ENCODE measurements at places on chromosomes 16 and 17.

- DNase-seq: no peak
These were observed 146.4 kb upstream of the CHMP6 start for GRCh38 chr17:80845069-80845862.

DNA sequence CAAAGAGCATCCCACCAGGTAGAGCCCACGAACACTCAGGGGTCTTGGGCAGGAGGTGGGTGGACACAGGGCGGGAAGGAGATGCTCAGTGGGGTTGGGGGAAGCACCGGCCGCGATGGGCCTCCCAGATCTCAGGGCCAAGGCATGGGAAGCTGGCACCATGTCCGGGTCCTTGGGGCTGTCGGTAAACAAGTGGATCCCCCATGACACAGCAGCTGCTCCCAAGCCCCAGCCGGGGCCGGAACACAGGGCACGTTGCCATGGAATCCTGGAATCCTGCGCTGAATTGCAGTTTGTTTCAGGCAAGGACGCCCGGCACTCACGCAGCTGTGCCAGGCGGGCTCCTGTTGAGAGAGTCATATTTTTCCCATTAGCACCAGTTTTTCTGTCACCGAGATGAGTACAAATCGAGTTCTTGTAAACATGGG, 23.0 kb upstream of the CHMP6 start:
- DNase-seq: no peak

DNA sequence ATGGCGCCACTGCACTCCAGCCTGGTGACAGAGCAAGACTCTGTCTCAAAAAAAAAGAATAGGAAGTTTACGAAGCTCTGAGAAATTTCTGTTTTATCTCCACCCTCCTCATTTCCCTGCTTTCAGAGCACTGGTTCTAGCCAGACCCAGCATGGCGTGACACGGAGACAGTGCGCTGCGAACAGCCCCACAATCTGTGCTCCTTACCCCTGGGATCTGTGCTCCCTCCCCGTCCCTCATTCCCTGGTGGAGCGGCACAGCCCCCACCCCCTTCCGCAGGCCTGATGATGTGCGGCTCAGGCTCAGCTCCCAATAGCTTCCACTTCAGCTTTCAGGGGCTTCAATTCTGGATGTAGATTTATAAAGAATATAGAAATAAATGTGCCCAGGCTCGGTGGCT, 56.1 kb upstream of the ENDOV start:
- no peak for DNase-seq

- DNase-seq: no peak
These were observed 13.3 kb downstream of the COTL1 start for GRCh38 chr16:84604477-84605013.

DNA sequence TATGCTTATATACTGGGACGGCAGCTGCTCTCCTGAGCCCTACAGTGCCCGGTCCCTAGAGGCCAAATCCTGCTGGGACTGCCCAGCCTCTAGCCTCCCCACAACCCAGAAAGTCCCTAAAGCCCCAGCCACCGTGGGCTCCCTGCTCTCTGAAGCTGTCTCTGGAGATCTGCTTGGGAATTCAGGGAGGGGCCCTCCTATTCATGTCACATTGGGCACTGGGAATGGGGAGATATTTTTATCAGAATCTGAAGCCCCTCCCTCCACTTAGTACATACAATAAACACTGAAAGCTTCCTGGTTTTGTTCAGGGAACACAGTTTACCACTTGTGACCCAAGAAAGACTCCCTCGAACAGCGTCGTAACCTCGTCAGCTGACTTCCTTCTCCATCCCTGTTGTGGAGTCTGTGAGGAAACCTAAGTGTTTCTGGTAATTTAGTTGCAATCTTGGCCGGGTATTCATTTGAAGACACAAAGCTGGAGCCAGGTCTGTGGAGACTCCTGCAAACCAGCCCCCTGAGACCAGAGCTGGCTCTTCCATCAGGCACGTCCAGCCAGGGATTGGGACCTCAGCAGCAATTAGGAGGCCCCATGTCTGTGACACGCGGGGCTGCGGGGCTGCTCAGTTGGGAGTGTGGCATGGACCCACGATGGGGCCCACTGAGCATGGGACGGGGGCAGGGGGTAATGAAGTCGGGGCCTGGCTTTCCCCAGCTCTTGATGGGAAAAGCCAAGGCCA, 38.5 kb downstream of the PGS1 start:
- DNase-seq: no peak

DNA sequence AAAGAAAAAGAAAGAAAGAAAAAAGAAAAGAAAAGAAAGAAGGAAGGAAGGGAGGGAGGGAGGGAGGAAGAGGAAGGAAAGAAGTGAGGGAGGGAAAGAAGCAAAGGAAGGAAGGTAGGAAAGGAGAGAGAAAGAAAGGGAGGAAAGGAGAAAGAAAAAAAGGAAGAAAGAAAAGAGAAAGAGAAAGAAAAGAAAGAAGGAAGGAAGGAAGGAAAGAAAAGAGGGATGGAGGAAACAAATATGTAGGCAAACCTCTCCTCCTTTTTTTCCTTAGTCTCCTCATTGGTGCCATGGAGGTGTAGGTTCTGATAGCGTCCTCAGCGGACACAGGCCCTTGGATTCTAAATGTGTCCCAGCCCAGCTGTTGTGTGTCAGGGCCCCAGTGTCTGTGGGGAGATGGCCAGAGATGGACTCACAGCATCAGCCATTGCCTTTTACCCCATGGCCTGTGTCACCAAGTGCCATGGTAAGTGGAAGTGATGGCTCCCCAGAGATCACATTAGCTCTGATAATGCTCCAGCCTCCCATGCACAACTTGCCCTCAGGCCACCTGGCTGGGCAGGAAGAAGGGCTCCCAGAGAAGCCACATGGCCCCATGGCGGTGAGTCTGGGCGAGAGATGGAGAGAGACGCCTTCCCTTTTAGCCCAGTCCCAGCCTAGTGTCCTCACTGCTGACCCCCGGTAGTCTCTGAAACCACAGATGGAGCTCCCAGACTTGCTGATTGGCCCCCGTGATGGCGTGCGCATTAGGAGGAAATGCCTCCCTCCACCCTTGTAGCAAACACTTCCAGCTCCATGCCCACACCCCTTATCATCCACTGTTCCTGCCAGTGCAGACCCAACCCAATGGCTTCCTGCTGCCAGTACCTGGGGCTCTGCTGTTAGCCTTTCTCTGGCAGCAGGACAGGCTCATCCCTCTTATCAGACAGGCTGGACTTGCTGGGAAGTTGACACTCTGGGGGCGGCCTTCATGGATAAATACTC, 3.7 kb upstream of the SLC6A2 start:
- no peak for DNase-seq

- DNase-seq: no peak
These were observed 54.7 kb upstream of the SDK2 start for GRCh38 chr17:73698966-73699365.

GRCh38 chr16:83769397-83770008, 38.3 kb upstream of the HSBP1 start:
- no peak for DNase-seq

GRCh38 chr17:75468291-75468754, 11.9 kb downstream of the TMEM94 start:
- no peak for DNase-seq

GRCh38 chr16:67647681-67648080, 2.7 kb downstream of the CARMIL2 start:
- no peak for DNase-seq

GRCh38 chr17:71085238-71086033, 916.1 kb downstream of the KCNJ2 start:
- no peak for DNase-seq
